Effector memory CD8-positive, alpha-beta T cell (primary cell): ENCODE measurements at places on chromosomes 1 and 21.

DNA sequence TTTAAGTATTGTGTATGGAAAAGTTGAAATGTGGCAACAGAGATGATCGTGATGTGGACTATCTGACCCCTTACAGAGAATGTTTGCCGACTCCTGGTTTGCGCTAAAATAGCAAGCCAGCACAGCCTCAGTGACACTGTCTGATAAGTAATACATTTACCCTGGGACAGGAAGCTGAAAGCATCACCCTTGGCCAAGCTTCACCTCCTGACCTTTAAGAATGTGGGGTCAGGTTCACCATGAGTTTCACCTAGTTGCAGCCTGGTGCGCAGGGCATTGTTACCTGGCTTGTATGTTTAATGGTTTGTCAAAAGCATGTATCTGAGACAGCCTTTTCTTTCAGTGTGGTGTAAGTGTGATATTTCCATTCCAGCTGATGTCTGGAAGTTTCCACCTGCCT lies 29.2 kb downstream of the TRAF5 start:
- no peak overlapping the region for H3K4me3 ChIP-seq
- DNase-seq = no peak
- H3K36me3 ChIP-seq = peaks cover 45% of the 10 kb centered on the region
- H3K4me1 ChIP-seq = peaks cover 56% of the 10 kb centered on the region
- peak overlapping the region; percentile 90 for H3K27ac ChIP-seq

GRCh38 chr21:37940691-37941090 lies 24.4 kb upstream of the KCNJ6 start:
- DNase-seq = no peak
- H3K27me3 ChIP-seq = no peaks in the 10 kb centered on the region
- no peak overlapping the region for H3K4me3 ChIP-seq
- H3K4me1 ChIP-seq = no peaks in the 10 kb centered on the region

DNA sequence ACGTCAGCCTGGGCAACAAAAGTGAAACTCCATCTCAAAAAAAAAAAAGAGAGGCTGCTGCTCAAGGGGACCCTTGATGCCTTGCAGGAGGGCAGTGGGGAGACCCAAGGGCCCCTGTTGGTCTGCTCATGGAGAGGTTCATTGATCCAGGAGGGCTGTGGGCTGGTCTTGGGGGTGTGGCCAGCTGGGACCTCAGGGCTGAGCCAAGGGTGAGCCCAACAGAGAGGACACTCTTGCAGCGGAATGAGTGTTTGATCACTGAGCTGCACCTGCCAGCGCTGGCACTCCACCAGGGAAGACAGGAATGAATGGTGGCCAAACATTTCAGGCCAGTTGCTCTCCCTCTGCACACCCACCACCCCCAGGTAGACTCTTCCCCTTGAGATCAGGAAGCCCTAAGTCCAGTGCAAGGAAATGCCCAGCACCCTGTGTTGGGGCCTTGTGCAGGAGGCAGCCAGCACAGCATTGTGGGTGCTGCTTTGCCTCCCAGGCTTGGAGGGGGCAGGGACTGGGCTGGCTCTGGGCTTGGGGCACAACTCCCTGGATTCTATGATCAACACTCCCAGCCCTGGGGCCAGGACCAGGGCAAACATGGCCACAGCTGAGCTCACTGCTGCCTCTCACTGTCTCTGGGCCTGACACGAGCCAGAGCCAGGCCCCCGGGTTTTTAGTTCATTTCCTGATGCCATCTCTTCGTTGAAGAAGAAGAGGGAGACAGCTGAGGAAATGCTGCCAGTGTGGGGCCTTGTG lies 50.7 kb downstream of the IRF2BP2 start:
- no peak for DNase-seq
- no peaks in the 10 kb centered on the region for H3K27me3 ChIP-seq
- no peak overlapping the region for H3K4me3 ChIP-seq
- H3K27ac ChIP-seq = no peak overlapping the region
- H3K36me3 ChIP-seq = no peaks in the 10 kb centered on the region

- H3K36me3 ChIP-seq = no peaks in the 10 kb centered on the region
- H3K27ac ChIP-seq = no peak overlapping the region
- no peaks in the 10 kb centered on the region for H3K4me1 ChIP-seq
Observed at GRCh38 chr1:17742583-17742982, 12.6 kb upstream of the ACTL8 start.

GRCh38 chr1:164561472-164561871 lies 2.5 kb downstream of the PBX1 start:
- H3K4me3 ChIP-seq = no peak overlapping the region
- H3K4me1 ChIP-seq = peaks cover 2% of the 10 kb centered on the region
- H3K36me3 ChIP-seq = no peaks in the 10 kb centered on the region
- DNase-seq = no peak
- no peak overlapping the region for H3K27ac ChIP-seq

- DNase-seq = no peak
- H3K27ac ChIP-seq = no peak overlapping the region
- peaks cover 7% of the 10 kb centered on the region for H3K27me3 ChIP-seq
Observed at GRCh38 chr1:154819628-154820590, 50.2 kb downstream of the KCNN3 start.

DNA sequence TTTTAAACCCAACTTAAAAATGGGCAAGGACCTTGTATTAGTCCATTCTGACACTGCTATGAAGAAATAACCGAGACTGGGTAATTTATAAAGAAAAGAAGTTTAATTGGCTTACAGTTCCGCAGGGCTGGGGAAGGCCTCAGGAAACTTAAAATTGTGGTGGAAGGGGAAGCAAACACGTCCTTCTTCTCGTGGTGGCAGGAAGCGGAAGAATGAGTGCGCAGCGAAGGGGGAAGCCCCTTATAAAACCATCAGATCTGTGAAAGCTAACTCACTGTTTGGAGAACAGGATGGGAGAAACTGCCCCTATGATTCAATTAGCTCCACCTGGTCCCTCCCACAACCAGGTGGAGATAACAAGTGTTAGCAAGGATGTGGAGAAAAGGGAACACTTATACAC lies 237.7 kb downstream of the SEC16B start:
- H3K27ac ChIP-seq = no peak overlapping the region
- H3K36me3 ChIP-seq = no peaks in the 10 kb centered on the region
- no peaks in the 10 kb centered on the region for H3K27me3 ChIP-seq
- H3K4me1 ChIP-seq = no peaks in the 10 kb centered on the region
- DNase-seq = no peak
- no peak overlapping the region for H3K4me3 ChIP-seq

DNA sequence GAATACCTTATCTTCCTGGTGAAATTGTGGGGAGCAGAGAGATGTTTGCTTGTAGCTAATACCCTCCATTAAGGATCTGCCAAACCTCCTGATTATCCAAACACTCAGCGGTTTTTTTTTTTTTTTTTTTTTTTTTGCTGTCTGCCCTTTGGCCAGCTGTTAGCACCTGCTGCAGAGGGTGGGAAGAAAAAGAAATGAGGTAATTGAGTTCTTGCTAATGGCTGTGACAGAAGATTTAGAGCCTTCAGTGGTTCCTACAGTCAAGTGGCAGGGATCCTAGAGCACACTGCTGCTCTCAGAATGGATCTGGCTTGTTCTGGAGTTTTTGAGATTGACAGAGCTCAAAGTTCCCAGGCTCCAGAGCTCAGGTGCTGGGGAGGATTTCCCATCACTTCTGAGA lies 342.5 kb downstream of the DISC1 start:
- H3K27ac ChIP-seq = no peak overlapping the region
- no peak for DNase-seq
- peaks cover 3% of the 10 kb centered on the region for H3K36me3 ChIP-seq
- H3K4me3 ChIP-seq = no peak overlapping the region

- peaks cover 2% of the 10 kb centered on the region for H3K4me1 ChIP-seq
Observed at GRCh38 chr1:61518670-61519400, 206.1 kb downstream of the TM2D1 start.

DNA sequence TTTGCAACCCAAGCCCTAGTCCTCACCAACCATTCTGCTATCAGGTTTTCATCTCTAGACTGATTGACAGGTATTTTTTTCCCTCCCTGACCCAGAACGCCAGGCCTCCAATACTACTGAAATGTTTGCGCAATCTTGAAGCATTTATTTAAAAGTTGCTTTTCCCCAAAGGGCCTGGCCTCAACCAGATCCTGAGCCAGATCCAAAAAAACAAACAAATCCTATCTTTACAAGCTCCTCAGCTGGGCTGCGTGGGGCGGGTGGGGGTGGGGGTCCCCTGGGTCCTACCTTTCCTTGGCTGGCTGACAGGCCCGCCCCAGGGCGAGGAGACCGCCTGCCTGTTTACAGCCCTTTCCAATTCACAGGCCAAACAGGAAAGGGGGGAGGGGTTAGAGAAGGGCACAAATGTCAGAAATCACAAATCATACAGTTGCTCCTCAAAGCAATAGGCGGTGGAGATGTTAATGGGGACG lies 98.8 kb downstream of the FOXD2 start:
- H3K4me1 ChIP-seq = peaks cover 5% of the 10 kb centered on the region
- no peak for DNase-seq
- no peaks in the 10 kb centered on the region for H3K36me3 ChIP-seq
- H3K4me3 ChIP-seq = no peak overlapping the region
- H3K27me3 ChIP-seq = peaks cover 80% of the 10 kb centered on the region

DNA sequence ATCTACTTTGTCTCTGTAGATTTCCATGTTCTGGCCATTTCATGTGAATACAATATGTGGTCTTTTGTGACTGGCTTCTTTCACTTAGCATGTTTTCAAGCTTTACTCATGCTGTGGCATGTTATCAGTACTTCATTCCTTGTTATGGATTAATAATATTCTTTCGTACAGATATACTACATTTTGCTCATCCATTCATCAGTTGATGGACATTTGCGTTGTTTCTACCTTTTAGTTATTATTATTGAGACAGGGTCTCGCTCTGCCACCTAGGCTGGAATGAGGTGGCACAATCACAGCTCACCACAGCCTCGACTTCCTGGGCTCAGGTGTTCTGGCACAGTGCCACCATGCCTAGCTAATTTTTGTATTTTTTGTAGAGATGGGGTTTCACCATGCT lies 21.4 kb downstream of the SFPQ start:
- peak overlapping the region; percentile 73 for H3K27ac ChIP-seq
- H3K4me3 ChIP-seq = no peak overlapping the region
- H3K4me1 ChIP-seq = peaks cover 4% of the 10 kb centered on the region
- H3K27me3 ChIP-seq = no peaks in the 10 kb centered on the region

- no peak overlapping the region for H3K4me3 ChIP-seq
- no peak for DNase-seq
- no peak overlapping the region for H3K27ac ChIP-seq
Observed at GRCh38 chr1:56125316-56125715, 454.0 kb downstream of the PLPP3 start.

DNA sequence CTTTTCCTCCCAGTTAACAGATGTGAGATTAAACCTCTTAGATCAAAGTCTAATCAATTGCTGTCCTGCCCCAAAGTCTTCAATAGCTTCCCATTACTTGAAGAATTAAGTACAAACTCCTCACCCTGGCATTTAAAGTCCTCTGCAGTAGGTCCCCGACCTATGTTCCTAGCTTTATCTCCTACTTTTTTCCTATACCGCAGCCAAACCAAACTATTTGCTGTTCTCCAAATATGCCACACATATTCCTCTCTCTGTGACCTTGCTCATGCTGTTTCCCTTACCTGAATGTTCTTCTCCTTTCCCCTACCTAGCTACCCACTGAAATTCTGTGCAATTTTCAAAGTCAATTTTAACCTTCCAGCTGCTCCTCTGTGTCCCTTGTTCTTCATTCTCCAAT lies 14.0 kb upstream of the PPP2R5A start:
- no peaks in the 10 kb centered on the region for H3K36me3 ChIP-seq
- H3K4me1 ChIP-seq = no peaks in the 10 kb centered on the region
- no peak overlapping the region for H3K27ac ChIP-seq
- H3K27me3 ChIP-seq = no peaks in the 10 kb centered on the region
- H3K4me3 ChIP-seq = no peak overlapping the region

- H3K27ac ChIP-seq = no peak overlapping the region
- no peak overlapping the region for H3K4me3 ChIP-seq
- no peak for DNase-seq
- H3K36me3 ChIP-seq = no peaks in the 10 kb centered on the region
- no peaks in the 10 kb centered on the region for H3K4me1 ChIP-seq
Observed at GRCh38 chr1:243428084-243428483, 172.2 kb downstream of the SDCCAG8 start.

GRCh38 chr1:30868833-30869435 lies 39.6 kb downstream of the SDC3 start:
- H3K4me3 ChIP-seq = no peak overlapping the region
- no peaks in the 10 kb centered on the region for H3K36me3 ChIP-seq
- peaks cover 33% of the 10 kb centered on the region for H3K27me3 ChIP-seq
- H3K27ac ChIP-seq = no peak overlapping the region

- H3K27ac ChIP-seq = no peak overlapping the region
- peaks cover 49% of the 10 kb centered on the region for H3K27me3 ChIP-seq
- no peaks in the 10 kb centered on the region for H3K36me3 ChIP-seq
- H3K4me1 ChIP-seq = no peaks in the 10 kb centered on the region
- no peak for DNase-seq
Observed at GRCh38 chr1:42372796-42373195, 7.8 kb upstream of the RIMKLA start.
